Endothelial cell (in vitro differentiated cells): ENCODE measurements at places on chromosomes 6 and 20. TPM values are rescaled to one million over a fixed set of nuclear protein-coding genes. Genes with fewer than 3 reads are reported as not detected.
A peak's percentile ranks its signal among the peaks of the same experiment; 100 is the strongest.

- no peak for DNase-seq
These were observed 33.2 kb downstream of the PSMG4 start for GRCh38 chr6:3291987-3292386.

GRCh38 chr6:125511809-125512396 lies 210.1 kb upstream of the HDDC2 start:
- DNase-seq = no peak

DNA sequence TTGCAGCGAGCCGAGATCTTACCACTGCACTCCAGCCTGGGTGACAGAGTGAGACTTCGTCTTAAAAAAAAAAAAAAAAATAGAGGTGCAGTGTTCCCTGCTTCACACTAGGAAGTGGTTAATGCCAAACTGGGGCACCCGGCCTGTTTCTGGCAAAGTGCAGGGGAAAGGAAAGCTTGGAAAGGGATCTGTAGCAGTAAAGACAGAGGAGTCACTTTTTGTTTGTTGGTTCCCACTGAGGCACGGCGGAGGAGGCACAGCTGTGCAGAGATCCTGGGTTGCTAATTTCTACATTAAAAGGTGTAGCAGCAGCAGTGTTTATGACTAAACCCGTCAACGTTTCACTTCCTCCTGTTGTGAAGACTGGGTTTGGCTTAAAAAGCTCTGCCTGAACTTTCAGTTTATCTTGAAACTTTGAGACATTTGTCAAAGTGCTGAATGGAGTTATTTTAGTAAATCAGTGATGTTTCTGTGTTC lies 125.6 kb downstream of the CARMIL1 start:
- no peak for DNase-seq

DNA sequence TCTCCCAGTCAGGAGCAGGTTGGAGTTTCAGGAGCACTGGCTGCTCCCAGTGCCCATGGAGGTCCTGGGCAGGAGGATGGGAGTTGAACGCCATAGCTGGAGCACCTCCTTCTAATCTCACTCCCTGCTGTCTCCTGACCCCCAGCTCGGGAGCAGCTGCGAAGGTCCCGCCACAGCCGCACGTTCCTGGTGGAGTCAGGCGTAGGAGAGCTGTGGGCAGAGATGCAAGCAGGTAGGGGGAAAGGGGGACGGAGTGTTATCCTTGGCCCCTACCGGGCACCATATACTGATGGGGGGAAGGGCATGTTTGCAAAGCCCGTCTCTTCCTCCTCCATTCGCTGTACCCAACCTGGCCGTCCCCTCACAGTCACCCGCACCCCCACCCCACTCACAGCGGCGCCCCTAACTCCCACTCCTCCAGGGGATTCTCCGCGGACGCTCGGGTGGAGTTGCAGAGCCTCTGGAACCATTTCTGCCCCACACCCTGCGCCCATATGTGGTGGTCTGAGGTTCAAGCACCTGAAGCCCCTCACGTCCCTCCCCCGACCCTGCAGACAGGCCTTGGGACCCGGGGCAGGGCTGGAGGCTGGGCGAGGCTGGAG lies 16.7 kb downstream of the HSPA12B start:
- no peak for DNase-seq

DNA sequence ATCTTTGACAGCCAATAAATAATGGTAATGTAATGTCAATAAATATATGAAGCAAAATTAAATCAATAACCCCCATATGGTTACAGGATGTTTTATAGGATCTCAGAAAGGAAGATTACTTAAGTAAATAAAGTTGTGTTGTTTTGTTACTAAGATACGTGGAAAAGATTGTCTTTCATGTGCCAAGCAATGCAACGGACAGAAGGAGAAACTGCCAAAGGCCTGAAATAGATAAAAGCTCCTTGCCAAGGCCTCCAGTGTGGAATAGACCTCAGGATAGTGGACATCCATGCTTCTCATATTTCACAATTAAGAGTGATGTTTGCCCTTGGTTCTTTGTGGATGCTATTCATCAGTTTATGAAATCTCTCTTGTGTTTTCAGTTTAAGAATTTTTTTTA lies 16.4 kb upstream of the FNDC1 start:
- DNase-seq = no peak

GRCh38 chr6:49003348-49003747 lies 459.7 kb downstream of the MMUT start:
- DNase-seq = no peak

- DNase-seq = peak; percentile 6
These were observed 90.0 kb downstream of the ATP9A start for GRCh38 chr20:51678026-51678697.

- no peak for DNase-seq
These were observed 8.2 kb downstream of the ATP9A start for GRCh38 chr20:51759769-51760510.

- DNase-seq = no peak
These were observed 29.4 kb downstream of the RNF8 start for GRCh38 chr6:37382994-37383765.

- DNase-seq = no peak
These were observed 143.2 kb upstream of the TENT5A start for GRCh38 chr6:81895511-81896185.

GRCh38 chr20:49893242-49894072 lies 21.9 kb downstream of the SPATA2 start:
- no peak for DNase-seq

GRCh38 chr6:144315226-144315980 lies 30.3 kb downstream of the UTRN start:
- DNase-seq = no peak

- no peak for DNase-seq
These were observed 101.6 kb upstream of the SNX9 start for GRCh38 chr6:157721426-157721825.

- DNase-seq = no peak
These were observed 24.0 kb downstream of the BTBD3 start for GRCh38 chr20:11941593-11942246.

DNA sequence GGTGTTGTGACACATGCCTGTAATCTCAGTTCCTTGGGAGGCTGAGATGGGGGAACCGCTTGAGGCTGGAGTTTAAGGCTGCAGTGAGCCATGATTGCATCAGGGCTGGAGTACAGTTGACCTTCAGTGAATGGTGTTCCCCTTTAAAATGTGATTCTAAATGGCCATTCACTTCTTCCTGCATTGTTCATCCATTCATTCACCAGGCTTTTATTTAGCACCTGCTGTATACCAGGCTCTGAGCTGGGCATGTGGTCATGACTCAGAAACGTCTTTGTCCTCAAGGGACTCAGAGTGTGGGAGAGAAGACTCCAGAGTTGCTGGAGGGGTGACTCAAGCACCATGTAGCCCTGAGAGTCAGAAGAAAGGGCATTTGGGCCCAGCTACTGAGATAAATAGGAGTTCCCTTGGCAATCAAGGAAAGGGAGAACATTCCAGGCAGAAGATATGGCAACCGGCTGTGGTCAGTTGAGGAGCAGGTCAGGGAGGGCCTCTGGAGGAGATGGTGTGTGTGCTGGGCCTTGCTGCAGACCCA lies 101.1 kb downstream of the DLGAP4 start:
- DNase-seq = no peak

GRCh38 chr20:62561948-62562347 lies 80.4 kb upstream of the SLCO4A1 start:
- DNase-seq = no peak

DNA sequence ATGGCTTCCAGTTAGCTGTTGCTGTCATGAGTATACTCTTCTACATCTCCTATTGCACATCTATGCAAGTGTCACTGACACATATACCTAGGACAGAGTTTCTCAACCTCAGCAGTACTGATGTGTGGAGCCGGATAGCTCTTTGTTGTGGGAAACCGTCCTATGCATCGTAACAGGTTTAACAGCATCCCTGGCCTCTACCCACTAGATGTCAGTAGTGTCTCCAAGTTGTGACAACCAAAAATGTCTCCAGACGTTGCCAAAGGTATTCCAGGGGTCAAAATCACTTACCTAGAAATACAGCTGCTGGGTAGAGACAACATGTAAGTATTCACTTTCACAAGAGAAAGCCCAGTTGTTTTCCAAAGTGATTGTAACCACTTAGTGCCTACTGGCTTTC lies 637.6 kb downstream of the RNF144B start:
- peak; percentile 52 for DNase-seq

DNA sequence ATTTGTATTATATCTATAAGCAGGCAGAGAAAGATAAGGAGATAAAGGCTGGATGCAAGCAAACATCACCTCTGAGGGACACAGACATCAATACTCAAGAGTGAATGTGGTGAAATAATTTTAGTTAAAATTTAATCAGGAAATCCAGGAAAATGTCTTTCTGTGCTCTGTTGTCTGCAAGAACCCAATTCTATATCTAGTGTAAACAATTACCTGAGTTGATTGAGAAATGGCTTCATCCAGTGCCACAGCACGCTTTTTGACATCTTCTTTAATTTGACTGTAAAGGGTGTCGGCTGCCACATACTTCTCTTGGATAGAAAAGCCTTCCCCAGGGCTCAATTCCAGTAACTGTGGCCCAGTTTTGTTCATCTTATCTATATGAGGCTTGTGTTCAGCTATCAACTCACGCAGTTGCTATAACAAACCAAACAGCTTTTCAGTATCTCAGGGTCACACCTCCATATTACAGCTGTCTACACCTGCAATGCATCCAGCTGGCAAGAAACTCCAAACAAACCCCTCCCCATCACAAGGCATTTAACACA lies 131.6 kb downstream of the DST start:
- no peak for DNase-seq

GRCh38 chr6:35973670-35974222 lies 50.7 kb downstream of the SLC26A8 start:
- no peak for DNase-seq

GRCh38 chr20:50048420-50049166 lies 64.4 kb downstream of the UBE2V1 start:
- DNase-seq = no peak

GRCh38 chr6:147892476-147892875 lies 384.0 kb downstream of the SAMD5 start:
- DNase-seq = no peak

GRCh38 chr6:13660273-13660672 lies 45.1 kb downstream of the NOL7 start:
- no peak for DNase-seq

- DNase-seq = no peak
These were observed 96.9 kb downstream of the MAP3K5 start for GRCh38 chr6:136695412-136695811.

GRCh38 chr6:100880149-100880852 lies 828 bp downstream of the ASCC3 start:
- DNase-seq = no peak

DNA sequence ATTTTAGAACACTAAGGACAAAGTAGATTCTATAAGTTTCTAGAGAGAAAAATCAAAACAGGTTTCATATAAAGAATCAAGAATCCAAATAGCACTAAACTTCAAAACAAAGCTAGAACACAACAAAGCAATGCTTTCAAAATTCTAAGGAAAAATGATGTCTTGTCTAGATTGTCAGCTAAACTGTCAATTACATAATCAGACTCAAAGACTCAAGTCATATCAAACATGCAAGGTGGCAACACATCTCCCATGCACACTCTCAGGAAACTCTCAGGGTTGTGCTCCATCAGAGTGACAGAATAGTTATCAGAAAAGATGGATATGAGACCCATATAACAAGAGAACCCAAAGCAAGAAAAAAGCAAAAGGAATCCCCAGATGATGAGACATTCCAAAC lies 23.9 kb downstream of the HACE1 start:
- DNase-seq = no peak

DNA sequence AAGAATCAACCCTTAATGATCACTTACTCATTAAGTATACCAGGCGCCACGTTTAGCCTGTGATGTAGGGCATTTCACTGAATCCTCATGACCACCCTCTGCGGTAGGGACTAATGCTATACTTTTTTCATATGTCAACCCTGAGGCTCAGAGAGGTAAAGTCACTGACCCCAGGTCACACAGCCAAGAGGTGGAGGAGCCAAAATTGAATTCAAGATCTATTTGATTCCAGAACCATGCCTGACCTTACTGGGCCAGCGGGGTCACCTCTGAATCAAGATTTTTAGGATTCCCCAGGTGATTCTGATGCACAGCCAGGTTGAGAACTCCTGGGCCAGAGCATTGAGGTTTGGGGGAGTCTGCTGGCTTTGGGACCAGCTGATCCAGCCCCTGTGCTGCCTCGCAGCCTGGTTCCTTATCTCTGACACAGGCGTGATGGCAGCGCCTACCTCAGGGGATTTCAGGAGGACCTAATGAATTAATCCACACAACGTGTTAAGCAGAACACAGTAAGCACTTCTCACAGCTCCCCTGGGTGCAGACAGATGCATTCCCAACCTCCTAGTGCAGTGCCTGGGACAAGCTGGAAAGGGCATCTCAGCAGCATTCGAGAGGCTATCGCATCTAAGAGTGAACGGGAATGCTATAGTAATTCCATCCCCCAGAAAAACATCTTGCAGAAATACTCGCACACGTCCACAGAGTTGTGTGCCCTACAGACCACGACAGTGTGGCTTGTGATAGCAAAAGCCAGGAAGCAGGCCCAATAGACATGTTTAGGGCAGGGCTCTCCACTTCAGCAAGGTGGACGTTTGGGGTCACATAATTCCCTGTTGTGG lies 101.4 kb upstream of the PTPN1 start:
- DNase-seq = no peak

DNA sequence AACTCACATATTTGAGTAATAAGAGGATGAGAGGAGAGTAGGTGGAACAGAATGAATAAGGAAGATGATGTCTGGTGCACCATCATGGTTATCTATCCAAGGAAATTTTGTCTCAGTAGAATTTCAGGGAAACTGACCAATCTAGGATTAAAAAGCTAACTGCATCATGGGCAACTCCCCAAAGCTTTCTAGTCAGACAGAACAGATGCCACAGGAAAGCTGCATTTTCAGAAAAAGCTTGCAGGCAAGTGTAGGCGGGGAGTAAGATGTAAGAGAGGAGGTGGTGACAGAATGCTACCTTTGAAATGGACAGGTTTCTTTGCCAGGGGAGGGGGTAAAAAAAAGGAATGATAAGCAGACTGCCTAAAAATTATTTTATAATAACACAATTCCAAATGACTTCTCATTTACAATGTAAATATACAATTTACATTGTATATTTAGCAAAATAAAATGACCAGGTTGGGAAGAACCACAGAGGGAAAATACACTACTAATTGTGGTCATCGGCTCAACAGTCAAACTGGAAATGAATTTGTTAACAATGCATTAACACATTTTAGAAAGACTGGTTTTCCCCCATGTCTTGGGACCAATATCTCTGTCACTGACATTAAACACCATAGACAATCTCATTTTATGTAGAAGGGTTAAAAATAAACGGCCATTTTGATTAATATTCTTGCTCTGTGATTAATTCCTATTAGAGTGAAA lies 15.1 kb downstream of the NHSL1 start:
- DNase-seq = no peak

- DNase-seq = no peak
These were observed 179.0 kb upstream of the FOXA2 start for GRCh38 chr20:22763257-22763906.

Gene CCHCR1
- total RNA-seq = 21.7 TPM

Gene FOXF2
- not detected for total RNA-seq

Gene HLA-F
- total RNA-seq = 5.1 TPM

Gene SLC35F1
- 0.23 TPM for total RNA-seq

Gene MYMX
- total RNA-seq = 11.2 TPM

Gene EEF1A1
- 13,000 TPM for total RNA-seq

Gene GPLD1
- 1.2 TPM for total RNA-seq

Gene GGT7
- total RNA-seq = 20.3 TPM

Gene ZBTB22
- total RNA-seq = 16.9 TPM

Gene SMLR1
- total RNA-seq = not detected

Gene WFDC12
- total RNA-seq = not detected

Gene MICA
- 16.6 TPM for total RNA-seq

Gene BPIFB2
- total RNA-seq = not detected

Gene DSP
- 109 TPM for total RNA-seq

Gene GABBR1
- 164 TPM for total RNA-seq
